Stimulated activated CD4-positive, alpha-beta T cell treated with anti-CD3 and anti-CD28 coated beads, Interleukin-4, amount 100 ng/mL, for 1 hour (primary cell): ENCODE measurements at places on chromosomes 11 and 22.

DNA sequence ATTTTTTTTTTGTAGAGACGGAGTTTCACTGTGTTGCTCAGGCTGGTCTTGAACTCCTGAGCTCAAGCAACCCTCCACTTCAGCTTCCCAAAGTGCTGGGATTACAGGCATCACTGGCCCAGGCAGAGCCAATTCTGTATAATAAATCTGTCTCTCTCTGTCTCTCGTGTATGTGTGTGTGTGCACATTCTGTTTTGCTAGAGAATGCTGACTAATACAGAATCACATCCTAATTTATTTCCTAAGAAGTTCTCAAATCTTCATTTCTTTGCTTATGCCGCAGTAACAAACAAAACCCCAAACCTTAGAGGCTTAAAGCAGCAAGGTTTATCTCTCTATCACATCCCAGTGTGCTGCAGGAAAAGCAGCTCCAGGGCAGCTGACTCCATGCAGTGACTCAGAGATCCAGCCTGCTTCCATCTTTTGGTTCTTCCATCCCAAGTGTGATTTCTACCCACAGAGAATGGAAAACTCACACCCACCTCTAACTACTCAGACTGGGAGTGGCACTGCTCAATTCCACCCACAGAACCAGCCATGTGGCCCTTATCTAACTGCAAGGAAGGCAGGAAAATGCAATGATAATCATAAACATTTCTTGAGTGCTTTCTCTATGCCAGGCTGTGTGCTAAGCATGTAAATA, 35.1 kb upstream of the LRRC10B start:
- DNase-seq, result no peak

- no peak for DNase-seq
Observed at GRCh38 chr11:100776212-100776896, 89.3 kb downstream of the ARHGAP42 start.

DNA sequence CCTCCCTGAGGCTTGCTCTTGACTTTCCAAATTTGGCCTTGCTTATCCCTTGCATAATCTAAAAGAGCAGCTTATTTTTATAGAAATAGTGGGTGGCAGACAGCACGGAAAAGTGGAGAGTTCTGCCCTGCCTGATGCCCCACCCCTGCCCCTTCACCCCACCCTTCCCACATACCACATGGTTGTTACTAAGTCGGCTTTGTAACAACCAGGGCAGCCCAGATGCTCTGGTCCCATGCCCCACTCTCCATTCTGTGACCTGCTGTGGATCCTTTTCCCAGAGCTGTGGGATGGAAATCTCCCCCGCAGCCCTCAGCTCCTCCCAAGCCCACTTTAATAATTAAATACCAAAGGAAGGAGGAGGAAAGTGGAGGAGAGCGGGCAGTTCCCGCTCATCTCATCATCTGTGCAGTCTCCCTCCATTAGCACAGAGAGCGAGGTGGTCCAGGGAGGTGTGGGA, 10.9 kb downstream of the MRGPRF start:
- no peak for DNase-seq

GRCh38 chr11:16347928-16348685, 8.2 kb downstream of the SOX6 start:
- DNase-seq, result no peak

- no peak for DNase-seq
Observed at GRCh38 chr11:11965656-11966353, 42.6 kb downstream of the DKK3 start.

DNA sequence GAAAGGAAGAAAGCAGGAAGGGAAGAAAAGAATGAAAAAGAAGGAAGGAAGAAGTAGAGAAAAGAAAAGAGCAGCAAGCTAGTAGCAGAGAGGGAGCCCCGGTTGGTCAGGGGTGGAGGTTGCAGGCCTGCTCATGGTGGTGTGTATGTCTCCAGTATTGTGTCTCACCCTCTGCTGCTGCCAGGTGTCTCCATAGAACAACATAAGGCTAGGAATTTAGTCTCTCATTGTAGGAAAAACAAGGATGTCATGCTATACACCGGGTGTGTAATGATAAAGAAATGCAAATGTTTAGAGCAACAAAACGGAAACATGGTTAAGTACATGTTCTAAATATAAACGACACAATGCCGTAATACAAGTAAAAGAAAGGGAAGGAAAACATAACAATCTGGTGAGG, 342.5 kb downstream of the NTM start:
- no peak for DNase-seq

DNA sequence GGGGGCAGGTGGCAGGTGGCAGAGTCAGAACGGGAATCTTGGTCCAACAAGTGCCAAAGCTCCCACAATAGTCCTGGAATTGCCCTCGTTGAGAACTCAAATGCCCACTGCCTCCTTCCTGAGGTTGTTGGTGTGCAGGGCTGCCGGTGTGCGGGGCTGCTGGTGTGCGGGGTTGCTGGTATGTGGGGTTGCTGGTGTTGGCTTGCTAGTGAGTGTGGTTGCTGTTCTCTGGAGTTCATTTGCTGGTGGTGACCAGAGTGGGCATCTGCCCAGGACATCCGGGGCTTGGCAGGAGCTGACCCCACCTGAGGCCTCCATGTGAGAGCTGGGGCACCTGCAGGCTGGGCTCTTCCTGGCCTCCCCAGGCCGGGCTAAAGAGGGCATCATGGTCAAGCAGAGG, 14.0 kb upstream of the MPPED1 start:
- no peak for DNase-seq

DNA sequence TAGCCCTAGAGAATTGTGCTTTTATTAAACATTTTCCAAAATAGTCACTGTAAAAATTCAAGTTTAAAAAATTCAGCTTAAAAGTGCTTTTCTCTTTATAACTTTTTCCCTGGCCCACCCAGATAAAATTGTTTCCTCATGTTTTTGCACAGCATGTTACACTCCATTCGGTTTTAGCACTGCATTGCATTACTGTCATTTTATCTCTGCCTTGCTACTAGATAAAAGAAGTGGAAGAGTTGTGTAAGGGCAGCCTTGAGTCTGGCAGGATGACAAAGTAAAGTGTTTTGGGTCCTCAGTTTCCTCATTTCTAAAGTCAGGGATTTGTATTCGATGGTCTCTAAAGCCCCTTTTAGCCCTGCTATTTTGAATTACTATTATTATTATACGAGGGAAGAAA, 99.8 kb downstream of the ATM start:
- no peak for DNase-seq

- DNase-seq, result no peak
Observed at GRCh38 chr22:44261861-44262595, 50.7 kb downstream of the SHISAL1 start.

GRCh38 chr11:113506461-113506860, 31.3 kb upstream of the DRD2 start:
- DNase-seq, result no peak

DNA sequence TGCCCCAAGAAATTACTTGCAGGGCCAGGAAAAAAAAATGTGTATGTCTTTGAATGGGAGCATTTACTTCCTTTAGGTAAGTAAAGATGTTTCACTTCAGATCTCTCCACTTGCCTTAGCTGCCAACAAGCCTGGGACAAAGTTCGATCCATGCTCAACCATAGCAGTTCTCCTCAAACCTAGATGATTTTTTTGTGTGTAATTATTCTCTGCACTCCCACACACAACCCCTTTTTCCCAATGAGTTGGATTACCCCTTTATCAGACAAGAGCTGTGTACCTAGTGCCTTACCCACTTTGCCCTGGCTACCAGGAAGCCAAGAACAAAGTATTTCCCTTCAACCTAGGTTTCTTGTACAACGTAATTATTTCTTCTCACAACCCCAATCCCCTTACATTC, 35.6 kb downstream of the TPBGL start:
- DNase-seq, result no peak
